Aorta (tissue), 5 donors: ENCODE measurements at places on chromosomes 5 and 9. TPM values are rescaled to one million over a fixed set of nuclear protein-coding genes. Genes with fewer than 3 reads are reported as not detected.

DNA sequence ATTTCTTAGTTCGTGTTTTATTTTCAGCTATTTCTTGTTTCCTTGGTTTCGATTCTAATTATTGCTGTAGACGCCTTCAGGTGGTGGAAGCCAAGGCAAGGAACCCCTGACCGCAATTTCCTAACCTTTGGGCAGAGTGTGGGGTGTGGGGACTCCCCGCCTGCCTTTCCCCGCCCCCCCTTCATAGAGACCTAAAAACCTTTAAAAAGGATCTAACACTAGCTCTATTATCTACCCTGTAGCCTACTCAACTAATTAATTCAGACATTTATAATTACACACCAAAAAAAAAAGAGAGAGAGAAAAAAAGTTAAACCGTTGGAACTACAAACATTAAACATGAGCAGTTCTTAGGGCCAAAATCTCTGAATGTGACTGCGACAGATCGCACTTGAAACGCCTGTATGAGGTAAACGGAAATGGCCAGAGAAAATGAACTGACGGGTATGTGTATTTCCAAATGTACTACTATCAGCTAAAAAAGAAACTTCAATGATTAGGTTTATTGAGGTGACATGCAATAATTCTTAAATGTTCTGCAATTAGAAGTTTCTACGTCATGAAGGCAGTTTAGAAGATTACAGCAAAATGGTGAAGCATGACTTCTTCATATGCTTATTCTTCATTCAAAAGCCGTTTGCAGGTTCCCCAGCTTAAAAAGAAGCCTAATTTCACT is 19.0 kb upstream of the FER start:
- peak overlapping the region; percentile 69 for H3K27ac ChIP-seq
- peak overlapping the region; percentile 74 for H3K4me3 ChIP-seq
- no peaks in the 10 kb centered on the region for H3K27me3 ChIP-seq

The GRIA1 gene
- total RNA-seq: 6.3 TPM

The EIF4EBP3 gene
- 14.2 TPM for total RNA-seq

GRCh38 chr9:13361076-13361475 is 81.6 kb upstream of the MPDZ start:
- H3K4me3 ChIP-seq: no peak overlapping the region
- H3K27ac ChIP-seq: no peak overlapping the region
- no peaks in the 10 kb centered on the region for H3K36me3 ChIP-seq
- no peaks in the 10 kb centered on the region for H3K27me3 ChIP-seq
- no peaks in the 10 kb centered on the region for H3K4me1 ChIP-seq

The EPB41L4B gene
- total RNA-seq: 1.3 TPM

- H3K36me3 ChIP-seq: no peaks in the 10 kb centered on the region
- no peaks in the 10 kb centered on the region for H3K27me3 ChIP-seq
- no peak overlapping the region for H3K27ac ChIP-seq
- H3K4me1 ChIP-seq: no peaks in the 10 kb centered on the region
- no peak overlapping the region for H3K4me3 ChIP-seq
Measured at GRCh38 chr9:99590840-99591239, 230.8 kb upstream of the NR4A3 start.

DNA sequence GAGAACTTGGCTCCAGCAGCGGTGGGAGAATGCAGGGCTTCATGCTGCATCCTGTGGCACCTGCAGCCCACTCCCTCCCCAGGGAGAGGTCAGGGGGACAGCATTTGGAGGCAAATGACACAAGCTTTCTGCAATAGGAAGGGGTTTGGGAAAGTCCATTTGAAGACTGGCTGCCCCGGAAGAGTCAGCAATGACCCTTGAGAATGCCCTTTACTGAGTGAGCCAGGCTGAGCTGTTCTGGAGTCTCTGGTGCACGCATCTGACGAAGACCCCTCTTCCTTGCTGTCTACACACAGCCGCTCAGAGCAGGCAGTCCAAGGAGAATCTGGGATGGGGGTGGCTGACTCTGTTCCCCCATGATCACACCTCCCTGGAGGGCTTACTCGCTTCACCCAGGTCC is 5.5 kb upstream of the NXNL2 start:
- no peak overlapping the region for H3K4me3 ChIP-seq
- H3K36me3 ChIP-seq: no peaks in the 10 kb centered on the region
- no peak overlapping the region for H3K27ac ChIP-seq
- no peaks in the 10 kb centered on the region for H3K27me3 ChIP-seq
- DNase-seq: no peak
- H3K4me1 ChIP-seq: no peaks in the 10 kb centered on the region

The FOXD1 gene
- 9.9 TPM for total RNA-seq

GRCh38 chr9:89661956-89662717 is 57.3 kb downstream of the GADD45G start:
- H3K4me3 ChIP-seq: peak overlapping the region; percentile 46
- H3K27ac ChIP-seq: no peak overlapping the region
- H3K4me1 ChIP-seq: no peaks in the 10 kb centered on the region
- peak; percentile 98 for DNase-seq
- H3K36me3 ChIP-seq: no peaks in the 10 kb centered on the region

The CTSL gene
- total RNA-seq: 130 TPM

DNA sequence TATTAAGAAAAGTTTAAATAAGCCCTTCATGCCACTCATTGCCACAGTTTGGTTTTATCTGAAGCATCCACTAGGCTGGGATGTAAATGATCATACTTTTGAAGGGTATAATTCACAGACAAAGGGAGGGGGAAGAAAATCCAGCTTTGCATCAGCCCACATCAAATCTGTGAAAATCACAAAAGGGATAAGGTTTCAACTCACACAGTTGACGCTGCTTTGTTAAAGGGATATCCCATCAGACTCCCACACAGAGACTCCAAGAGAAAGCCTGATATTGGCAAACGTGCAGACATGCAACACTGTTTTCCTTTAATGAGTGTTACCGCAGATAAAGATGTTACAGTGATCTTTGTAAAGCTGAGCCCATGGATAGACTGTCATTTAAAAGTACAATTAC is 602.9 kb downstream of the TLE1 start:
- H3K27ac ChIP-seq: no peak overlapping the region
- H3K27me3 ChIP-seq: no peaks in the 10 kb centered on the region
- peaks cover 5% of the 10 kb centered on the region for H3K4me1 ChIP-seq
- H3K4me3 ChIP-seq: no peak overlapping the region

GRCh38 chr5:56813302-56813701 is 2.0 kb upstream of the MAP3K1 start:
- H3K36me3 ChIP-seq: no peaks in the 10 kb centered on the region
- no peaks in the 10 kb centered on the region for H3K27me3 ChIP-seq
- H3K4me3 ChIP-seq: no peak overlapping the region
- no peak overlapping the region for H3K27ac ChIP-seq
- no peak for DNase-seq

The TMEM232 gene
- 2.5 TPM for total RNA-seq

- H3K27ac ChIP-seq: no peak overlapping the region
- no peak overlapping the region for H3K4me3 ChIP-seq
- H3K36me3 ChIP-seq: no peaks in the 10 kb centered on the region
- no peaks in the 10 kb centered on the region for H3K27me3 ChIP-seq
Measured at GRCh38 chr9:89747596-89747995, 142.8 kb downstream of the GADD45G start.

GRCh38 chr9:95286151-95286550 is 31.4 kb downstream of the FANCC start:
- H3K4me1 ChIP-seq: no peaks in the 10 kb centered on the region
- no peak for DNase-seq
- H3K4me3 ChIP-seq: no peak overlapping the region
- no peaks in the 10 kb centered on the region for H3K27me3 ChIP-seq

DNA sequence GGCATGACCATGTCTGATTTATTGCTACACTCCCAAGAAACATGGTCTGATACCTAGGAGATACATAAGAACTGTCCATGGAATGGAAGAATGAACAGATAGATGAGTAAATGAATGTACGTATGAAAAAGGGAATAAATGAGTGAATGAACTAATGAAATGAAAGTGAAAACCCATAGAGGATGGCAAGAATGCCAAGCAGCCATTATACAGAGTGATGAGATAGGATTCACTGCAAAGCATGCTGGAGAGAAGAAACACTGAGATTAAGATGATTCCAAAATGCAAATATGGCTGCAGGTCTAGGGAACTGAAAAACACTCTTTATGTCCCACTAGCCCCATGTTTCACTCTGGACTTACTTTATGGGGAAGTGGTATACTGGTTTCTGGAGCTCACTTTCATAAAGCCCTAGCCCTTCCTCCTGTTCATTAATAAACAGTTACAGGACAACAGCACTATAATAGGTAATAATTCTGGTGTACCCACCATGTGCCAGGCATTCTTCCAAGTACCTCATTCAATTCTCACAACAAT is 170.3 kb upstream of the RAD23B start:
- no peak overlapping the region for H3K27ac ChIP-seq
- H3K36me3 ChIP-seq: no peaks in the 10 kb centered on the region
- H3K27me3 ChIP-seq: peaks cover 4% of the 10 kb centered on the region
- no peak overlapping the region for H3K4me3 ChIP-seq
- no peaks in the 10 kb centered on the region for H3K4me1 ChIP-seq

The TAF1L gene
- 0.06 TPM for total RNA-seq

DNA sequence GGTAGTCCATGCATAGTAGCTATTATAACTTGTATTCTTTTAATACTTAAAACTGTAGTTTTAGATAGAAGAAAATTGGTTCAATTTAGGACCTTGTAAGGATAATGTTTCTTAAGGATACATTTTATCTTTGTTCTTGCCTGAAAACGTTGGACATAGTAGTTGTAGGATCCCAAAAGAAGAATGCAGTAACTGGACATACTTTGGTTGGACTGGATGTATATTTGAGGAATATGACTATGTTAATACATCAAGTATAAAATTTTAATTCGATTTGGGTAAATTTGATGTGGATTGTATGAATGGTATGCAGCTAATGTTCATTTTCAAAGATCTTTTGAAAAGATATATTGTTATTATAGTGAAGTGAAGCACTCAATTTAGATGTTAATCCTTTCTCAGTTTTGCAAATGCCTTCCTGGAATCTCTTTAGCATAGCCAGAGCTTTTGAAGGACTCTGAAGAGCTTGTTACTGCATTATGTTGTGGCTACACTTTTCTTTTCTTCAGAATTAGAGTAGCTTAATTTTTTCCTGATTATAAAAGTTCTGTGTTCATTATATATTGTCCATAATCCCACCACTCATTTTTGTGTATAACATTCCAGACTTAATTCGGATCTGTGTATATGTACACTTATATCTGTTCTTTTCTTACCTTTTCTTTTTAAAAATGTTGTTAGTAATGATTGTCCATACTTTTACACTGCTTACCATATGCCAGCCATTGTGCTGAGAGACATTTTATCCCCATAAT is 41.2 kb downstream of the LRRTM2 start:
- DNase-seq: no peak
- H3K27me3 ChIP-seq: no peaks in the 10 kb centered on the region
- no peak overlapping the region for H3K27ac ChIP-seq
- peaks cover 3% of the 10 kb centered on the region for H3K36me3 ChIP-seq
- no peak overlapping the region for H3K4me3 ChIP-seq
- peaks cover 1% of the 10 kb centered on the region for H3K4me1 ChIP-seq

DNA sequence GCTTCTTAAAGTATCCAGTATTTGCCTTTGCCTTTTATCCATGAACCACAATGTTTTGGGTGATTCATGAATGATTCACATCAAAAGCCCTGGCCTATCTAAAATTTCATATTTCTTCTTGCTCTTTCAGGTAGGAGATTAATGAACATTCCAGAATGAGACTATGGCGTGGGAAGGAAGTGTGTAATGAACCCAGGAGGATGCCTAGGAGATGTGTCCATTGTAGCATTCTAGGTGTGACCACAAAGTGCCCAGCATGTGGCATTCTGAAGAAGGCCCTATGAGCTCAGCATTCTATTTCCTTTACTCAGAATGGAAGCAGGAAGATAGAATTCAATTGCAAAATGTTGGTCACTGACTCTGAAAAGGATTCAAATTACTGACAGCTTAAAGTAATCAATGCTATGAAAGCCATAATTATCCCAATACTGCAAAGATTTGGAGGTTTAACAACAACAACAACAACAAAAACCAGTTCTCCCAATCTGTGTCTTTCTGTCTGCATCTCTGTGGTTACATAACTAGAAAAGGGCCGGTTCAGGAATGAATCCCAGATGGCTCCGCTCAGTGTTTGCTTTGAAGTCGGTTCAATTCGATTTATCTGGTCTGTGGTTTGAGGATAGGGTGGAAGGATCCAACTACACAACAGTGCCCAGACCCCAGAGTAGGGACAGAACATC is 126.7 kb downstream of the FOXD1 start:
- no peak overlapping the region for H3K27ac ChIP-seq
- no peak for DNase-seq
- H3K27me3 ChIP-seq: no peaks in the 10 kb centered on the region
- no peaks in the 10 kb centered on the region for H3K36me3 ChIP-seq
- H3K4me1 ChIP-seq: no peaks in the 10 kb centered on the region

The BNC2 gene
- total RNA-seq: 22.0 TPM

DNA sequence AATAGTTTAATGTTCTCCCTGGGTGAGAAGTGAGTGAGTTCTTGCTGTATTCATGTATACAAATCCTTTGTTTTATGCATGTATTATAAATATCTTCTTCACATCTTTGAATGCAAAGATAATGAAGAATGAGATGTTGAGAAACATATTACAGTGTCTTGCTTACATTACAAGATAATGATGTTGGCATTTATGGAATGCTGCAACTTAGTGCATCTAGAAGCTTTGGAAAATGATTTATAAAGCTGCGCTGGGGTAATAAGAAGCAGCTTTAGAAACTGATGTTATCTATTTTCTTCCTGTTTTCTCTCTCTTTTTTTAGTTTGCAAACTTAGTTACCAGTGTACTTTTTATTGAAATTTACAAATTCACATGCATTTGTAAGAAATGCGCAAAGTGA is 673.4 kb downstream of the KCTD16 start:
- no peak overlapping the region for H3K4me3 ChIP-seq
- no peaks in the 10 kb centered on the region for H3K27me3 ChIP-seq
- H3K27ac ChIP-seq: no peak overlapping the region
- no peaks in the 10 kb centered on the region for H3K4me1 ChIP-seq
- no peak for DNase-seq

- H3K36me3 ChIP-seq: no peaks in the 10 kb centered on the region
- H3K27me3 ChIP-seq: peaks cover 2% of the 10 kb centered on the region
Measured at GRCh38 chr9:37001459-37001858, 32.6 kb downstream of the PAX5 start.

The OR2V2 gene
- total RNA-seq: not detected

DNA sequence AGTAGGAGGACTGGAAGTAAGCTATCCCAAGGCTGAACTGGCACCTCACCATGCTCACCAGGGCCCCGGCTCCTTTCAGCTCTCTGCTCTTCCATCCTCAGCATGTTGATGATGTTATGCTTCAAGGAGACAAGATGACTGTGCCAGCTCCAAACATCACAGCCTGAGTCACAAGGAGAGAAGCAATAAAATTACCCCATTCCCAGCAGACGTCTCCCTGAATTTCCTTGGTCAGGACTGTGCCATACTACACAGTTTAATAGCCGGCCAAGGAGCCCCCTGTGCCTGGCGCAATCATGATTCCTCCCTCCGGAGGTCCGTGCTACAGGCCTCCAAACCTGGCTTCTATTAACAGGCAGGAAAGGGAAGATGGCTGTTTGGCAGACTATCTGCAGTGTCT is 51.2 kb upstream of the ROR2 start:
- H3K27ac ChIP-seq: no peak overlapping the region
- no peak overlapping the region for H3K4me3 ChIP-seq
- no peaks in the 10 kb centered on the region for H3K36me3 ChIP-seq
- no peaks in the 10 kb centered on the region for H3K4me1 ChIP-seq
